ENCODE measurements at places on chromosomes 7 and 10.

GRCh38 chr10:128191847-128192246 lies 65.6 kb upstream of the MKI67 start:
- DNase-seq, result no peak

- no peak for DNase-seq
Observed at GRCh38 chr7:6268023-6268900, 4.2 kb downstream of the CYTH3 start.

GRCh38 chr7:103991406-103991805 lies 1.9 kb upstream of the RELN start:
- no peak for DNase-seq

DNA sequence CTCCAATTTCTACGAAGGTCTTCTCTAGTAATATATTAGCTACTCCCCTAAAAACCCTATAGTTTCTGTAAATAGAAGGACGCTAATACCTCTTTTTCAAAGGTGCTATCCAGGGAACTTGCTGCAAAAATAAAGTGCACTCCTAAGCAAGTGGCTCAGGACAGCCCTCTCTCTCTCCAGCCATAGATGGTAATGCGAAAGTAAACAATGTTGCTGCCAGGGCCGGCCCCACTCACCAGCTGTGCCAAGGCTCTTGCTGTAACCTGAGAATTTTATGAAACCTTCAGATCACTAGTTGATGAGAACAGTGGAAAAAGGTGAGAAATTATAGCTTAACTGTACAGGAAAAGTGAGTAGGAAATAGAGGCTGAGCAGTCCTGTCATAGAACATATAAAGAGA lies 10.9 kb upstream of the TAS2R39 start:
- no peak for DNase-seq

- DNase-seq, result no peak
Observed at GRCh38 chr10:33010132-33011037, 52.4 kb upstream of the ITGB1 start.

Measured in stimulated activated CD4-positive, alpha-beta T cell treated with anti-CD3 and anti-CD28 coated beads, Interleukin-1b, Interleukin-23, amount 100 ng/mL, for 1 hour (primary cell).